Muscle of arm (tissue), 14 donors: ENCODE measurements at places on chromosomes 1 and 21.
A peak's percentile ranks its signal among the peaks of the same experiment; 100 is the strongest.

GRCh38 chr1:156897078-156897825 is 3.7 kb downstream of the PEAR1 start:
- DNase-seq, result no peak

GRCh38 chr1:46653405-46653958 is 14.7 kb downstream of the ATPAF1 start:
- no peak for DNase-seq

DNA sequence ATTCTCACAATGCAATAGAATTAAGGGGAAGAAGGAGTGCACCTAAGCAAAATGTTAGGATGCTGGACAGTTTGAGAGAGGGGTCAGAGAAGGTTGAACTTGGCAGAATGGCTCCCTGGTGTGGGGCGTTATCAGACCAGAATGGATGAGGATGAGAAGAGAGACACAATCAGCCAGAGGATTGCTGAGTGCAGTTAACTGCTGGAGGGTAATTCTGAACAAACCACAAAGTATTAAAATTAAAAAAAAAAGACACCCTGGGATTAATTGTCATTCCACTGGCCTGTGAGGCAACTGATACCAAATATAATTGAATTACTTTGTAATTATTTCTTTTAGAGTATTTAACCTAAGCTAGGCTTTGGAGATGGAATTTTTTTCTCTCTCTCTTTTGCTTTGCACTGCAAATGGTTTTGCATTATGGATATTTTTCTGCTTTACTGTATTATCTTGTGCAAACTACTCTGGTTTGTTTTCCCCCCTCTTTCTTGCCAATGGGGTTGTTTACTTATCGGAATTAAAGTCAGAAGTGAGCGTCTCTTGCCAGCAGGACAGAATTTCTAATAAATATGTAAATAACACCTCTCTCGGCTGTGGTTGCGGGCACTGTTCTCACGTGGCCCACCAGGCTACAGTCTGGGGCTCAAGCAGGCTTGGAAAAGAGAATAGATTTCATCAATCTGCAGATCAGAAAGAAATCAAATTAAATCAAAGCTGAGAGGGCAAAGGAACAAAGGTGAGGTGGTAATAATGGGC is 572.9 kb upstream of the CAMK1G start:
- no peak for DNase-seq

DNA sequence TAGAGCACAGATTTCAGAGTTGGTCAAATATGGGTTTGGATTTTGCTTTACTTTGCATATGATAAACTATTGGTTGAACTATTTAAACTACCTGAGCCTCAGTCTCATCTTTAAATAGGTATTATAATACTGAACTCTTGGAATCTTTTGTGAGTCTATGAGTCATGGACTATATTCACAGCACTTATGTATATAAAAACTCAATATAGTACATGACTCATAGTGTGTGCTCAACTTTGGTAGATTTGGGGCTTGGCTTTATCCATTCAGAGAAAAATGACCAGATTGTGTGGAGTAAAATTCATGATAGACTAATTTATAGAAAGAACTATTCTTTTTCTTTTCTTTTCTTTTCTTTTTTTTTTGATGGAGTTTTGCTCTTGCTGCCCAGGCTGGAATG is 28.7 kb downstream of the FCRL3 start:
- DNase-seq, result no peak

DNA sequence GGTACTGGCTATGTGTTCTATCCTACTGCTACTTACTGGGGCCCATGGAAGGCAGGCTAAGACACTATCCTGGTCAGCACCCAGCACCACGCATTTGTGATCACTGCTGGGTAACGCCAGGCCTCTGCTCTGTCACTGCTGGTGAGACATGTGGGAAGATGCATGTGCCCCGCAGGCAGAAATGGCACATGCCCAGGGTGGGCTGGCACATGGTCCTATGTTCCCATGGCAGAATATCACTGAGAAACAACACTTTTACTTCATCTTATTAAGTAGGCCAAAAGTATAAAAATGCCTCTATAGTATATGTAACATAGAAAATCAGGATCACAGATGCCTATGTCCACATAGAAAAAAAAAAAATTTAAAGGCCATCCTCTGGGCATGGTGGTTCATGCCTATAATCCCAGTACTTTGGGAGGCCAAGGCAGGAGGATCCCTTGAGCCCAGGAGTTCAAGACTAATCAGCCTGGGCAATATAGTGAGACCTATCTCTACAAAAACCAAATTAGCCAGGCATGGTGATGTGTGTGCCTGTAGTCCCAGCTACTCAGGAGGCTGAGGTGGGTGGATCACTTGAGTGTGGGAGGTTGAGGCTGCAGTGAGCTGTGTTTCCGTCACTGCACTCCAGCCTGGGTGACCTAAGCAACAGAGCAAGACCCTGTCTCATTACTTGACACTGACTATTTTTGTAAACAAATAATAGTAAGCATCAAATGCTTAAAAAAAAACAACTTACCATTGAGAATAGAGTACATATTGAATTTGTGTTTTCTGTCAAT is 11.5 kb downstream of the DDX59 start:
- no peak for DNase-seq

GRCh38 chr1:7209336-7209735 is 424.1 kb downstream of the CAMTA1 start:
- no peak for DNase-seq

DNA sequence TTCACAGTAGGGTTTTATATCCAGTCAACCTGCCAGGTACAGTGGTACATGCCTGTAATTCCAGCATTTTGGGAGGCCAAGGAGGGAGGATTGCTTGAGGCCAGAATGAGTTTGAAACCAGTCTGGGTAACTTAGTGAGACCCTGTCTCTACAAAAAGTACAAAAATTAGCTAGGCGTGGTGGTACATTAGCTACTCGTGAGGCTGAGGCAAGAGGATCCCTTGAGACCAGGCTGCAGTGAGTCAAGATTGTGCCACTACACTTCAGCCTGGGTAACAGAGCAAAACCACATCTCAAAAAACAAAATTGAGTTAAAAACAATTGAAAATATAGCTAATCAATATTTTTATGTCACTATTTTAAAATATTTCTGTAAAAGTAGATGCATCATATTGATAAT is 33.2 kb downstream of the DDI2 start:
- DNase-seq, result no peak

- DNase-seq, result no peak
Observed at GRCh38 chr1:180254854-180255253, 24.8 kb downstream of the LHX4 start.

DNA sequence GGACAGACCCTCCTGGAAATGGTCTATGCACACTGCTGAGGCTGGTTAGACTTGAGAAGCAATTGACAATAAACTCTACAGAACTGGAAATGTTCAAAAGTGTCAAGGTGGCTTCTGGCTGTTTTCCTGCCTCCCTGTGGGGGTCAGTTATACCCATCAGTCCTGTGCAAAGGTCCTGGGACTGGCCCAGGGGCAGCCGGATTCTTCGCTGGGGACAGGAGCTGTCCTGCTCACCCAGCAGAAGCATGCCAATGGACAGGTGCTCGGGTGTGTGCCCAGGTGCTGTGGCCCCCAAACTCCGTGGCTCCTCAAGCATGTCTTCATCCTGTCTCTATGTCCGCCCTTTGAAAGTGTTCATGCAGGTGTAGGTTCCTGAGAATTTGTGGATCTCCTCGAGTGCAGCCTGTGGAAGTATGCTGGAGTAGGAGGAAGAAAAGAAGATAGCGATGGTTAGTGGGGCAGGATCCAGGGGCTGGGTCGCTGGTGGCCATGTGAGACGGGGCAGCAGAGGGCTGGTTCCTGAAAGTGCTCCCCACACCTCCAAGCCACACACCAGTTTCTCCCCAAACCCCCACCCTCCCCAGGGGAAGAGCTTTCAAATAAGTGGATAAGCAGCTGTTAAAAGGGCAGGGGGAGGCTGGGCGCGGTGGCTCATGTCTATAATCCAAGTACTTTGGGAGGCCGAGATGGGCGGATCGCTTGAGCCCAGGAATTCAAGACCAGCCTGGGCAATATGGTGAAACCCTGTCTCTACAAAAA is 49.8 kb downstream of the DHRS3 start:
- DNase-seq, result no peak

DNA sequence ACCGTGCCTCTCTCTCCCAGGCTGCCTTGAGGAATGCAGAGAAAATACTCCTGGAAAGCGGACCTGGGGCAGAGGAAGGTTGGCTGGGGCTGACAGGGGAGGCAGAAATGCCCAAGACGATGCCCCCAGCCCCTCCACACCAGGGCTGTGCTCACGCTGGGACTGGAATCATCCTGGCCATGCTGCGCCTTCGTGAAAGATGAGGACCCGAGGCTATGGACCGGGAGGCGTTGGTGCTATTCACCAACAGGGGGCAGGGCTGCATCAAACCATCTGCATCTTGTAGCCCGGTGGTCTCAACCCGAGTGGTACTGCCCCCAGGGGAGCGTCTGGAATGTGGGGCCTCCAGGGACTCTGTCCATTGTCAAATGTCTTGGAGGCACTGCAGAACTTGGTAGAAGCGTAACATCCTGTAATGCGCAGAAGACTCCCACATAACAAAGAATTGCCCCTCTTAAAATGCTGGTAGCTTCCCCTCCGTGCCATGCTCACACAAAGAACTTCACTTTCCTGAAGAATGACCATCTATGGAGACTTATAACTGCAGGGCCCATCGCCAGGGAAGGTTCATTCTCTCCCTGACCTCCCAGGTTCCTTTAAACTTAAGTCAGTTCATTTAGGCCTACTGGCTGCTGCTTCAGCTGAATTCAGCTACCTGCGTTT is 251.2 kb downstream of the RRAGC start:
- DNase-seq, result no peak

GRCh38 chr1:185373813-185374529 is 56.9 kb upstream of the IVNS1ABP start:
- no peak for DNase-seq

- DNase-seq, result no peak
Observed at GRCh38 chr1:109849655-109850054, 61.0 kb upstream of the CSF1 start.

GRCh38 chr1:149927056-149927562 is 494 bp downstream of the SF3B4 start:
- DNase-seq, result no peak

GRCh38 chr1:168484083-168484482 is 59.7 kb downstream of the XCL2 start:
- no peak for DNase-seq

DNA sequence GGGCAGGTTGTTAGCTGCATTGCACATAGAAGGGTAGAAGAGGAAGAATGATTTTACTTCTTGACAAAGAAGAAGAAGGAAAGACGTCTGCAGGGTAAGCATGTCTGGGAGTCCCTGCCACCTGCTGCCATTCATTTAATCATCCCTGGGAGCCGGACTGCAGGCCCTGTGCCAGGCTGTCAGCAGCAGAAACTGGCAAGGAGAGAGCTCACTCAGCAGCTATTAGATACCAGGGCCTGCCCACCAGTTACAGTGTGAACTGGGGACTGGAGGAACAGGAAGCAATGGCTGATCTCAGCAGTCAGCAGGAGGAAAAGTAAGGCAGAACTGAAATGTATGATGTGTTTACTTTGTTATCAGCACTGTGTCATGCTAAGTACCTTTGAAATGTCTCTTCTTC is 75.7 kb upstream of the C1orf87 start:
- peak; percentile 31 for DNase-seq

GRCh38 chr1:45394342-45394741 is 54.1 kb upstream of the MUTYH start:
- DNase-seq, result no peak

DNA sequence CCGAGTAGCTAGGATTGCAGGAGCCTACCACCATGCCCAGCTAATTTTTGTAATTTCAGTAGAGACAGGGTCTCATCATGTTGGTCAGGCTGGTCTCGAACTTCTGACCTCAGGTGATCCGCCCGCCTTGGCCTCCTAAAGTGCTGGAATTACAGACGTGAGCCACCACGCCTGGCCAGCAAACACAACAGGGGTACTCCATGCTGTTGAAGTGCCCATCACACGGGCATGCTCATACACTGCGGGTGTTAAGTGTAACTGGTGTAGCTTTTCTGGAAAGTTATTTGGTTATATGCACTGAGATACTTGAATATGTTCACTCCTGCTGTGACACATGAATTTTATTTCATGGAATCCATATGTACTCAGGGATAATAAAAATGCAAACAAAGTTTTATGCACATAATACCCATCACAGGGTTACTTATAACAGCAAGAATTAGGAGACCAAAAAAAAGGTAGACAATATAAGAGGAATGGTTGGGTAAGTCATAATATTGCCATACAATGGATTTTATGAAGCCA is 9.2 kb downstream of the SRSF4 start:
- DNase-seq, result no peak

DNA sequence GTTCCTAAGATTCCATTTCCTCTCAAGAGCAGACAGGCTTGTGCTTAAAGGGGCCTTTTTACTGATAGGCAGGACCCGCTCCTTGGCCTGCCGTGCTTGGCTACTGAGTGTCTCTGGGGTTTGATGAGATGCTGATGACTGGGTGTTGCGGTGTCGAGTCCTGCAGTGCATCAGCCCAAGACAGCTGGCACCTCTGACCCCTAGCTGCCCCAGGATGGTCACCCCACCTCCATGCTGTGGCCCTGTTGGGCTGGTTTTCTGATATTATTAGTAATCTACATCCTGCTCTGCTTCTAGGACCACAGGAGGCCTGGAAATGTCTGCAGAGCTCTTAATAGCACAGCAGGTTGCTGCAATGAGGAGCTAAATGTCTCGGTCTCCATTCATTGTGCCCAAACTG is 28.7 kb downstream of the LRRC71 start:
- no peak for DNase-seq

GRCh38 chr1:45306319-45306718 is 20.4 kb upstream of the HPDL start:
- no peak for DNase-seq

DNA sequence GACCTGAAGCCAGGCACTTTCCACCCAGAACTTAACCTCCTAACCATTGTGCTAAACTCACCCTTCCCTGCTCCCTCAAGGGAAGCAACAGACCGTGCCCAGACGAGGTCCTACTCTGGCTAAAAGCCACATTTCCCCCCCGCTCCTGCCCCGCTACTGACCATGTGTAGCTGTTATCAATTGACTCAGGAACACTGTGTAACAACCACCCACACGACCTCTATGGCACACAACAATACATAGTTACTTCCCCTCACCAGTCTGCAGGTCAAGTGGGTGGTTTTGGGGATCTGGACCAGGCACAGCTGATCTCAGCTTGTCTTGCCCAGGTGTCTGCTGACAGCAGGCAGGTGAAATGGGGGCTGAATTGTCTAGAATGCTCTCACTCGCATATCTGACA is 40.1 kb downstream of the CAMK2N1 start:
- no peak for DNase-seq

GRCh38 chr1:101022294-101022693 is 3.3 kb downstream of the DPH5 start:
- DNase-seq, result no peak
